ENCODE measurements at places on chromosomes 1 and 21.

DNA sequence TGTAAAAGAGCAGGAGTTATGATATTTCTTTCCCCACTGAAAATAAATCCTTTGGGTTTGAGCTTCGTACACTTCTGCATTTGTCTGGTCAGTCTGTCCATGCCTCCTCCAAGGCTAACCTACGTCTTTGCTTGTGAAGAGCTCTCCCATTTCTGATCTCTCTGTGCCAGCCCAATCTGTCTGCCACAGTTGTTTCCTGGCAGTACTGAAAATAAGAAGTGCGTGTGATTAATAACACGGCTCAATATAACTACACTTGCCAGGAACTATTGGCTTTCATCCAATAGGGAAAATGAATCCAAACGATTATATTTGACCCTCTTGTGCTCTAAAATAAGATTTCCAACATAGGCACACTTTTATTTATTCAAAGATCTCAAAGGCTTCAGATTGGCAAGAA, 19.2 kb upstream of the COL24A1 start:
- DNase-seq: no peak

GRCh38 chr21:34537838-34538237, 25.8 kb upstream of the KCNE1 start:
- DNase-seq: no peak

DNA sequence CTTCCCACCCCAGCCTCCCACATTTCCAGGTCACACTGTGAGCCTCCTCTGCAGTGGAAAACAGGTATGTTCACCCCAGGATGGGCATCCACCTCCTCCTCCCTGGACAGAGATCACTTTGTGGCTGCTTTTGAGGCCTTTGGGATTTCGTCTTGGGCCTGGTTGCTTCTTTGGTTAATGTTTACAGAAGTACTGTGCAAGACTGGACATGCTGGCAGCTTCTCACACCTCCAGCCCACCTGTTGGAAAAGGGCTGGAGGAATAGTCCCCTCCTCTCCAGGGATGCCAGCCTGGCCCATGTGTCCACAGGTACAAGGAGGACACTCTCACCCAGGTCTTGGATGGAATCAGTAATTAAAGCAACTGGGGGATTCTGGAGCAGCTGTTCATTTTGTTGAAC, 56.1 kb downstream of the KAZN start:
- DNase-seq: no peak

GRCh38 chr21:42107177-42107880, 36.2 kb downstream of the UMODL1 start:
- no peak for DNase-seq

DNA sequence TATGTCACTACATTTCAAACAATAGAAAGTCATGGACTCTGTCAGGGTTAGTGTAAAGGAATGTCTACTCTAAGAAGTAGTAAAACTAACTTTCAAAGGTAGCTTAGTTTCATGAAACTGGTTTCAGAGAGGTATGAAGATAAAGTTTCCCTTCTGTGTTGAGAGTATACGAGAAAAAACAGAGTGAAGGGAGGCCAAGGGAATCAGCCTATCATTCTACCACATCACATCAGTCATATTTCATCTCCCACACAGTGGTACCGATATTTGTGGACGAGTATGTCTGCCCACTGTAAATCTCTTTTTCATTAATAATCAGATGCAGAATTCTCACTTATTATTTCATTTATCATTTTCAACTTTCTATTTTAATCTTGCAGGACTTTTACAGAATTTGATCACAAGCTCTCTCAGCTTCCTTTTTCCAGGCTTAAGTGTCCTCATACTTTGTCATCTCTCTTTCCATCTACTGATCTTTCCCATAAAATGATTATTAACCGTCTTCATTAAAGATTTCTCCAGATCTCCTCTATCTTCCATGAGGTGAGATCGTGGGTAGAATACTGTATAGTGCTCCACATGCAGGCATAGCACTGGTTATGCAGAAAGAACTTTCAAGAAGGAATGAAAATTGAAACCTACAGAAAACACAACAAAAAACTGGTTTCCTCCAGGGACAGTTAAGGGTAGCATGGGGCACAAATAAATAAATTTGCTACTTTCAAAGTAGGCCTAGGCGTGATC, 11.5 kb upstream of the IFI16 start:
- DNase-seq: no peak
